Right lung (tissue), 10 donors: ENCODE measurements at places on chromosomes 7 and 10. TPM values are rescaled to one million over a fixed set of nuclear protein-coding genes. Genes with fewer than 3 reads are reported as not detected.

- no peak for DNase-seq
Observed at GRCh38 chr10:15068802-15069201, 19.8 kb downstream of the ACBD7 start.

DNA sequence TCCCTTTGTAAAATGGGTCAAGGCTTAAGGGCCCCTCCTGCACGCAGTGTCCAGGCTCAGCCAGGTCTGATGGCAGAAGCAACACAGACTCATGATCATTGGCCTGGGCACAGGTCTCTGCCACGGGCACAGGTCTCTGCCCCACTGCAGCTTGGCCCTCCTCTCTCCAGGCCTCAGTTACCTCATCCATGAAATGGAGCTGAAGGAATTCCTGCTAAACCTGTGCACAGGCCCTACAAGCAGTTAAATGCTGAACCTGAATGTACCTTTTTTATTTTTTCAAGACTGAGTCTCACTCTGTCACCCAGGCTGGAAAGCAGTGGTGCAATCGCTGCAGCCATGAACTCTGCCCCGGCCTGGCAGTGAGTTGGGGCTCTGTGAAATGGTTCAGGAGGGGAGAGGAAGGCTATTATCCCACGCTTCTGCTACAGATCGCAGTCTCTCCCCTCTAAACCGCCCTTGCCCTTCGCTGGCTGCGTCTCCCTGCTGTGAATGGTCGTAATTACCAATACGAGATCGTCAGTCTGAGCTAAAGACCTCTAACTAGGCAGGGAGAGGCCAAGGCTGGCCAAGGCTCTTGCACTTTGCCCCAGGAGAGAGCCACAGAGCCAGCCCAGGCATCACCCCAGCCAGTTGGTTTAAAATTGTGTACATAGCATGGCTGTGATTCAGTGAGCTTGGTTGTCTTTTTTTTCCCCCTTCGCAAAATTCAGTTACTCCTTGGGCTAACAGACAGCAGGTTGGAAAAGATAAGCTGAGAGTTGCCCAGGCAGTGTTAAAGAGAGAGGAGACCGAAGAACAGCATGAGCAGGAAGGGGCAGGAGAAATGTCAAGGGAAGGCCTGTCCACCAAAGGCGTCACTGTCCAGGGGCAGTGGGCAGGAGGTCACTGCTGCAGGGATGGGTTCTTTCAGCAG lies 93.0 kb upstream of the KCTD7 start:
- DNase-seq, result no peak

DNA sequence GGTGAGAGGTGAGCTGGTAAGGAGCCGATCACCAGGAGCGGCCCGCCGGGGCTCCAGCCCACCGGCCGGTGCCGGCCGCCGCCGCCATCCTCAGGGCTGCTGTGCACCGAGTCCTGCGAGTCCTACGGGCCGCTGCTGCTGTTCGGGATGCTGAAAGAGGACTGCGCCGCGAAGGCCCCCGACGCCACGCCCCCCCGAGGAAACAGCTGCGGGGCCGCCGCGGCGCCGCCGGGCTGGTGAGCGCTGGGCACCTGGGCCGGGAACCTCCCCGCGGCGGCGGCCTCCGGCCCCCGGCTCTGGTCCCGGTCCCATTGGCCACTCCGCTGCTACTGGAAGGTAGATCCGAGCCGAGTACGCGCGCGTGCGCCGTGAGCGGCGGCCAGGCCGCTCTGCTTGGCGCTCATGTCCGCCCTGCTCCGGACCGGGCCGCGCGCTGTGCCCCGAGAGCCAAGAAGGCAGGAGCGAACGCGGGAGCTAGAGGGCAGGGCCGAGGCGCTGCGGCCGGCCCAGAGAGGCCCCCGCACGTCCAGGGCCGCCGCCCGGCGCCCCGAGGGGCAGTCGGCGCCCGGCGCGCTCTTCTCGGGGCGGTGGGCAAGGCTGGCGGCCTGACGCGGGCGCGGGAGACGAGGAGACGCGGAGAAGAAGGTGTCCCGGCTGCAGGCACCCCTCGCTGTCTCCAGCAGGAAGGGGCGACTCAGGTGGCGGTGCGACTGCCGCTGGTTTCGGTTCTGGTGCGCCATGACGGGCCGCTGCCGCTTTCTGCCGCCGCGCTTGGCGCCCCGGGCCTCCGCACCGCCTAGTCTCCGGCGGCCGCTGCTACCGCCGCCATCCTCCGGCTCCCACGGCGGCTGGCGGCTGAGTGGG lies 121.3 kb upstream of the WIPF3 start:
- DNase-seq, result peak; percentile 71

DNA sequence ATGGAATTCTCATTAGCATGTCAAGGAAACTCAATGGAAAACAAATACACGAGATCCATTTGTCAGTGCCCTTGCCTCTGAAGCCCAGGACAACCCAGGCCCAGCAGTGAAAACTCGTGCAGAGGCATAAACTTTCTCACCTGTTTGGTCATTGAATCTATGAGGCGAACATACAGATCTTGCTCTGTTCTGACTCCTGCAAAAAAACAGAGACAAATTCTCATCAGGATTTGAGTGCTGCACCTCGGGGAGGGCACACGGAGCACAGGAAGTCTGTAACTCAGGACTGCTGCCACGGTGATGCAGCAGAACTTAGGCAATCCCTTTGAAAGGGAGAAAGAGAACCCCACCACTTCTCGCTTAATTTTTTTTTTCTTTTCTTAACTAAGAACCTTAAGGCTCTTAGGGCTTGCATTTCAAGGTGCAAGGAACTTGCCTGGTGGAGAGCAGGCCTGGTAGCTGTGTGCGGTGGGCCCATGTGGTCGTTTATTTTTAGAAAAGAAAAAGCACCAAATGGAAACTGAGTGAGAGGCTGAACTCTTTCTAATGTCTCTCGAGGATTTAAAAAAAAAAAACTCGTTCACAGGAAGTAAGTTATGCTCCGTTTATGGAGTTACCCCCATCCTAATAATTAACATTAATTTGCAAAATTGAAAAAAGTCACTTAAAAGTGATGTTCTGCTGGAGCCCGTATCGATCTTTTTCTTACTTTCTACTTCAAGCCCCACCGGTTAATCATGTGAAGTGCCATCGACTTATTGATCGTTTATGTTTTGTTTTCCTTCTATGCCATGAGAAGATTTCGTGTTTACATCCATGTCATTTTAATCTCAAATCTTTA lies 1.8 kb downstream of the EBF3 start:
- DNase-seq, result no peak

DNA sequence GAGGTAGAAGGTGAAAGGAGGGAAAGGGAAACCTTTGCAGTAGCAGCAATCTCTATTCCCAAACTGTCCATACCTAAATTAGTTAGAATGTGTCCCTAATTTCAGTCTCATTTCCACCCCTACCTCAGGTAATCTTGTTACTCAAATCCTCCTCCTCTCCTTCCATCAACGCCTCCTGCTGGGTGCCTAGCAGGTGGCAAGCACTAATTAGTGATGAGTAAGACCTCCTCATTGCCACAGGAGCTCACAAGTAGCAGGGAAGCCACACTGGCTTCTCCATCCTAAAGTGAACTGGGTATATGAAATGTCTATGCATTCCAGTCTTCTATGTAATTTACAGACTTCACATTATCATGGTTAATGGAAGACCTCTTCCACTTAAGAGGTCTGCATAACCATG lies 25.7 kb upstream of the FAM133B start:
- DNase-seq, result no peak

GRCh38 chr7:15720849-15721471 lies 34.5 kb upstream of the MEOX2 start:
- DNase-seq, result no peak

- DNase-seq, result no peak
Observed at GRCh38 chr10:109886781-109887140, 36.5 kb downstream of the XPNPEP1 start.

GRCh38 chr7:32453341-32454011 lies 36.7 kb downstream of the LSM5 start:
- no peak for DNase-seq

DNA sequence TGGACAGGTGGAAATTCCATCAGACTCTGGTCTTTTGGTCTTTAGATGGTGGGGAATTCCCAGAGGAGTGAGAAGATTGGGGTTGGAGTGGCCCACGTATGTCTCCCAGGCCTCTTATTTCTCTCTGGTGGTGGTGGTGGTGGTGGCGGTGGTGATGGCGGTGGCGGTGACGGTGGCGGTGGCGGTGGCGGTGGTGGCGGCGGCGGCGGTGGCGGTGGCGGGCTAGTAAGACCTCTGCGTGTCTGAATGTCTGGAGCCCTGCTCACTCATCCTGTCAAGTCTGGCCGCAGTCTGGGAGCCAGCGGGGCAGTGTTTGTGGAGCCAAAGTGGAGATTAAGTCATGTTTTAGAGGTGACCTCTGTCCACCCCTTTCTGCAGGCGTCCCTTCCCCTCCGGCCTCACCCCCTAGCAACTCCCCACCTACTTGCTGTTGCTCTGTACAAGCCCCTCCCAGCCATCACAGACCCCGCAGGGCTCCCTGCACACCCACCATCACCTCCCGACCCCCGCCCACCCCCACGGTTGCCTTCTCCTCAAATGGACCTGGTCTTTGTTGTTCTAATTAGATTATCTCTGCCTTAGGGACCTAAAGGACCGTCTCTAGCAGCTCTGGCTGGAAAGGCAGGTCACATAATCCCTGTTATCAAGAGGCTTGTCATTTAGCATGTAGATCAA lies 165.0 kb upstream of the TBX20 start:
- DNase-seq, result no peak

DNA sequence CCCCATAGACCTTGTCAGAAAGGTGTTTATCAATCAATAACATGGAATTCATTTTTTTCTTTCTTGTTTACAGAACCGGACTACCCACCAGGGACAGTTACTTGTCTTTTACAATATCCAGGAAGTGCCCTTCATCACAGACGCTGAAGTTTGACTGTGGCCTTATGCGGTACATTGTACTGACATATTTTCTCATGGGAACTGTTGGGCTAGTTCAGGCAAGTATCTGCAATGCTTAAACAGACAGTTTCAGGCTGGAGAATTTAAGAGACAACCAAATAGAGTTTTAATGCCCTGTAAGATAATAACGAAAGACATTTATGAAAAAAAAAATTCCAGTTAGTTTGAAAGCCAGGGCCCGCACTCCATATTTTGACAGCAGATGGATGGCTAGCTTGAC lies 246.4 kb downstream of the GATA3 start:
- no peak for DNase-seq

DNA sequence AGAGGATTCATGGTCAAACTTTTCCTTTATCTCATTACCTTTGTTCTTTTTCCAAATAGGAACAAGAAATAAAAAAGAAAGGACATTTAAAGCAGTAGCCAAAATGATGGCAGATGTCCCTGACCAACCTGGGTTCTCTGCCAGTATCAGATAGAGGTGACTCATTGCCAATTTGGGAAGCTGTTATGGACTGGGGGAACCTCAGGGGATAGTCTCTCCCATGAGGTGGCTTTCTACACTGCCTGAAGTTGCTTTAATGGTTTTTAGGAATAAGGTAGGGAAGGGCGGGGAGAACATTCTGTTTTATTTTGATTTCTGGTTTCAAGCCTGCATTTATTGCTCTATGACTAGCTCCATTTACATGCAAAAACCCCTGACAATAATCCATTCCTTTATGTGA lies 457.9 kb upstream of the TPK1 start:
- no peak for DNase-seq

GRCh38 chr7:73738220-73738611 lies 386 bp downstream of the ABHD11 start:
- no peak for DNase-seq

GRCh38 chr7:114130866-114131265 lies 212.1 kb upstream of the PPP1R3A start:
- DNase-seq, result peak; percentile 14

GRCh38 chr7:104677587-104677986 lies 336.4 kb upstream of the KMT2E start:
- DNase-seq, result no peak

DNA sequence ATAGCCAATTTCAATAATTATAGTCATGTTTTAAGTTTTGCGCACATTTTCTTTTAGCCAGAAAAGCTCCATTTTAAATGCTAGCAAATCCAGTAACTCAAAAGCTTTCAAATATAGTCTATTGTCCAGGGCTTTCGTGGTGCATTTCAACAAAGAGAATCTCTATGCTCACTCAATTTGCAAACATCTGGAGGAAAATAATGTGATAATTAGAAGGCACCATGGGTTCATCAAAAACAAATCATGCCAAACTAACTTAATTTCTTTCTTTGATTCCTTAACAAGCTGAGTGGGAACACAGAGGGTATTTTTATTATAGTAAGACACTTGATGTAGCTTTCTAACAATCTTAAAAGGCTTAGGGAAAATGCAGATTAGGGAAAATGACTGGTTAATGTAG lies 179.8 kb downstream of the NXPH1 start:
- DNase-seq, result no peak

The CRTAC1 gene
- polyA plus RNA-seq, result 2.3 TPM

The UTF1 gene
- not detected for polyA plus RNA-seq

The H2BK1 gene
- polyA plus RNA-seq, result not detected

The SLC16A9 gene
- 33.1 TPM for polyA plus RNA-seq

The SP8 gene
- not detected for polyA plus RNA-seq

The UNCX gene
- polyA plus RNA-seq, result not detected

The PRKAR2B gene
- 11.2 TPM for polyA plus RNA-seq
